HS-5 (cell line): ENCODE measurements at places on chromosomes 5 and 9.

- DNase-seq, result no peak
These were observed 154.6 kb downstream of the OLFM1 start for GRCh38 chr9:135242049-135242396.

DNA sequence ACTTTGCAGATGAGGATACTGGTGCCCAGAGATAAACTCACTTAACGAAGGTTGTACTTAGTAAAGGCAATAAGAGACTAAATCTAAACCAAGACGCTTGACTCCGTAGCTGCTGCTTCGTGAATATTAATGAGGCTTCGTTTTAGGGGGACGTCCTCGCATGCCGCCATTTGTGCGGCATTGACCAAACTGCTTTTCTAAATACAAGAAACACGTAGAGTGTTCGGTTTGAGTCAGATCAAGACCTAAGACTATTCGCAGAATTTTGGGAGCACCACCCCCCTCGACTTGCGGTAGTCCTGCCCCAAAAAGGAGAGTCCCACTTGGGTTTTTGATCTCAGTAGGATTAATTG, 1.1 kb downstream of the NPM1 start:
- DNase-seq, result no peak

GRCh38 chr5:107469485-107470294, 201.0 kb downstream of the EFNA5 start:
- peak; percentile 85 for DNase-seq

DNA sequence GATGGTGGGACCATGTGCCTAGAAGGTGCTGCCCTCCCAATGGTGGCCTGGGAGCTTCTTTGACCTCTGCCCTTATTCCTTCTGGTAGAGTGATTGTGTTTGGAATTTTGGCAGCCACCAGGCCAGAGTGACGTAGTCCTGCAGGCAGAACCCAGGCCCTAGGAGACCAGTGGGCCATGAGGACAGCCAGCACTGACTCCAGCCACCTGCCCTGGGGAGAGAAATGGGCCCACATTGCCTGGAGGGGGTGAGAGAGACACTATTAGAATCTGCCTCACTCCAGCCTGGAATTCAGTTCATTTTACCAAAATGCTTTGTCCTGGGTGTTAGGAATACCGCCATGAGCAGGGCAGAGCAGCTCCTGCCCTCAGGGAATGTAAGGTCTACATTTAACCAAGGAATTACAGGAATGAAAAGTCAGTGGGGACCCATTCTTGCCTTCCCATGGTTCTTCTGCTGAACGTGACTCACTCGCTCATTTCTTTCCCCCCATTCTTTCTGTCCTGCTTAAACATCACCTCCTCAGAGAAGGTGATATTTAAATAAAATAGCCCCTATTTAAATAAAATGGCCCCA, 5.5 kb upstream of the COL27A1 start:
- no peak for DNase-seq

- DNase-seq, result no peak
These were observed 146.0 kb downstream of the CD180 start for GRCh38 chr5:67050635-67051034.

DNA sequence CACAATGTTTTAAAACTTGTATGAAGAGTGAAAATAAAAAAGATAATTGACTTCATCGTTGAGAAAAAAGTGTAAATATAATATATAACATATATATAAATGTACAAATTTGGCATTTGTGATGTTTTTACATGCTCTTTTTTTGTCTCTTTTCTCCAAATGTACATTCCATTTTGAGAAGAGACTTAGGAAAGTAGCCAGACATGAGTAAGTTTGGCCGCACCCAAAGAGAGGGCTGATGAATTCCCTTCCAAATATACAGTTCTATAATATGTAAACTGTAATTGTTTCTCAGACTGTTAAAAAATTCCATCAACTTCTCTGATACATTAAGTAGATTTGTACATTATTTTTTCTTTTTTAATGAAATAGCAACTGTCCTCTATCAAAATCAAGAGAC, 193.2 kb upstream of the MAP3K1 start:
- DNase-seq, result no peak

DNA sequence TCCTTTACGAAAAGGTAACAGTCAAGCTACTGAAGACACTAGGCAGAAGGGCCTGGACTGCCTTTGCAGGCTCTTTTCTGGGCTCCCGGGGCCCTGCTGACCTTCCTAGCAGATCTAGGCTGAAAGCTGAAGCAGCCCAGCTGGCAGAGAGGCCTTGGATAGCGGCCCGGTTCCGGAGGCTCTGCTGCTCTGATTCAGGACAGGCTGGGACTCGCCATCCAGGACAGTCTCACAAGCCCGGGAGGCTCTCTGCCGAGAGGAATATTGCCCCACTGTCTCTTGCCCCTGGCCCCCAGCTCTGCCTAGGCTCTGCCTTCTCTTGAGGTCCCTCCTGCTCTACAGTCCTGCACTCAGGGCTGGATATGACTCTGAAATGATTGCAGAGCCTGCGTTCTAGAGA, 67.8 kb downstream of the PSD2 start:
- no peak for DNase-seq

GRCh38 chr5:38022631-38023030, 182.8 kb upstream of the GDNF start:
- DNase-seq, result no peak

- DNase-seq, result no peak
These were observed 69.4 kb upstream of the FCN2 start for GRCh38 chr9:134811079-134811672.

DNA sequence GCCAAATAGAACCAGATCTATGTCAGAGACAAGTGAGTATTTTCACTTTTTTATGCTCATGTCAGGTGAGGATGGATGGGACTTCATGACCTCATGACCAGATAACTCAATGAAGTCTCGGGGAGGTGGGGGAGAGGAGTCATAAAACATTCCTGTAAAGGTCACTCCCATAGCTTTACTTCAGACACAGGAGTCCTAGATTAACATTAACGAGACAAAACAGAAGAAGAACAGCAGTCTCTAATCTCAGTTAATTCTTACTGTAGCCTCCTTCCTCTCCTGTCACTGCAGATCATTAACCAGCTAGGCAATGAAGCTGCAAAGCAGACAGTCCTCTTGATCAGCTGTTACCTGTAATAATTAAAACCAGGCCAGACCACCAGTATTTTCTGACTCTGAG, 11.2 kb downstream of the CRHBP start:
- DNase-seq, result no peak
